ENCODE measurements at places on chromosomes 12 and 14.

DNA sequence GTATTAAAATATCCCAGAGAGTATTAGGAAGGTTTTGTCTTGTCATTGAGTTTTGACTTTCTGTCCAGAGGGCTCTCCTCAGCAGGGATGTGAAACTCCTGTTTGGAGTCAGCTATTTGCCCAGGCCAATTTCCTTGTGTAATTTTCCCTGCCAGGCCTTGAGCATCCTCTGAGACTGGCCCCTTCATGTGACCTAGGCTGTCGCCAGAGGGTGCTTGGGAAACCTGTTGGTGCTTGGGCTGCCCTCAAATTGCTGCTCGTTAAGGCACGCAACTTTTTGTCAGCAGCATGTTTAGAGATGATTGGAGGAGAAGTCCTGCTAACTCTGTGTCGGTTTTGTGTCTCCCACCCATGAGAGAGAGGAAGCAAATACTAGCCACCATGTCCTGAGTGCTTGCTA is 39.1 kb downstream of the IQSEC3 start:
- DNase-seq, result peak; percentile 47

GRCh38 chr14:92632546-92633273 is 115.7 kb downstream of the LGMN start:
- peak; percentile 65 for DNase-seq

GRCh38 chr14:61233436-61233956 is 47.6 kb downstream of the TMEM30B start:
- no peak for DNase-seq

- no peak for DNase-seq
Measured at GRCh38 chr12:111596985-111597830, 1.9 kb downstream of the ATXN2 start.

GRCh38 chr12:57543581-57543980 is 3.4 kb downstream of the DCTN2 start:
- no peak for DNase-seq

DNA sequence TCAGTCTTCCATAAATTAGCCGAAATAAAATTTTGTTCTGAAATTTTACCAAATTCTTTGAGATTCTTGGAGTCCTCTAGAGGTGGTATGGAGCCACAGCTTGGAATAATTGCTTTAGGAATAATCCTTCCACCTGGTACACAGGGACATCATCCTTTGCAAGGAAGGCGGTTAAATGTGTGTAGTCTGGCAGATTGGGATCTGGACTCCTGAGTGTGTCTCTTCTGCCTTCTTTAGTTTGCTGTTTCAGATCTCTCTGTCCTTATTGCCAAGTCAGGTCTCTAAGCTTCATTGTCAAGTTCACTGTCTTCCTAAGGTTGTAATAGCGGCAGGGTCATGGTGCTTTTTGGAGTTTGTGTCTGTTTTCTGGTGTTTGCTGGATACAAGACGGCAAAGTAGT is 393.9 kb upstream of the RGS6 start:
- DNase-seq, result no peak

- no peak for DNase-seq
Measured at GRCh38 chr12:62426089-62426488, 40.5 kb upstream of the MON2 start.

- DNase-seq, result no peak
Measured at GRCh38 chr14:58736606-58737005, 98.8 kb downstream of the DACT1 start.

DNA sequence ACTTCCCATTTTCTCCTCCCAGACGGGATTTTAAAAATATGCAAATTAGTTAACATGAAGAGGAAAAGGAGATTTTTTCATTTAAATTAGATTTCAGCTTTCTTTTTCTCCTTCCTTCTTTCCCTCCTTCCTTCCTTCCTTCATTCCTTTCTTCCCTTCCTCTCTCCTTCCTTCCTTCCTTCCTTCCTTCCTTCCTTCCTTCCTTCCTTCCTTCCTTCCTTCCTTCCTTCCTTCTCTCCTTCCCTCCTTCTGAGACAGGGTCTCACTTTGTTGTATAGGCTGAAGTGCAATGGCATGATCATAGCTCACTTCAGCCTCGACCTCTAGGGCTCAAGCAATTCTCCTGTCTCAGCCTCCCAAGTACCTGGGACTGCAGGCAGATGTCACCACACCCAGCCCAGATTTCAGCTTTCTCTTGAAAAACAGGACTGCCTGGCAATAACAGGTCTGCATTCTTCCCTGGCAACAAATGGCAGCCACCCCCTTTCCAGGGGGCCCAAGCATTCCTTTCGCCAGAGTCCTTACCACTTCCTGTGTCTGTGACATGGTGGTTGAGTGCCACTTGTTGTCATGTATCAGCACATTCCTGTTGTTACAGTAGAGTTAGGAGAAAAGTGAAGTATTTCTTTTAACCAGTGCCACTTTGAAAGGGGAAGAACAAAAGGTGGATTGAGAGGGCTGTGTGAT is 119.1 kb downstream of the PTPN11 start:
- DNase-seq, result no peak

- DNase-seq, result no peak
Measured at GRCh38 chr14:44699391-44699790, 192.3 kb upstream of the FSCB start.

- no peak for DNase-seq
Measured at GRCh38 chr12:18343708-18344107, 82.4 kb downstream of the PIK3C2G start.

DNA sequence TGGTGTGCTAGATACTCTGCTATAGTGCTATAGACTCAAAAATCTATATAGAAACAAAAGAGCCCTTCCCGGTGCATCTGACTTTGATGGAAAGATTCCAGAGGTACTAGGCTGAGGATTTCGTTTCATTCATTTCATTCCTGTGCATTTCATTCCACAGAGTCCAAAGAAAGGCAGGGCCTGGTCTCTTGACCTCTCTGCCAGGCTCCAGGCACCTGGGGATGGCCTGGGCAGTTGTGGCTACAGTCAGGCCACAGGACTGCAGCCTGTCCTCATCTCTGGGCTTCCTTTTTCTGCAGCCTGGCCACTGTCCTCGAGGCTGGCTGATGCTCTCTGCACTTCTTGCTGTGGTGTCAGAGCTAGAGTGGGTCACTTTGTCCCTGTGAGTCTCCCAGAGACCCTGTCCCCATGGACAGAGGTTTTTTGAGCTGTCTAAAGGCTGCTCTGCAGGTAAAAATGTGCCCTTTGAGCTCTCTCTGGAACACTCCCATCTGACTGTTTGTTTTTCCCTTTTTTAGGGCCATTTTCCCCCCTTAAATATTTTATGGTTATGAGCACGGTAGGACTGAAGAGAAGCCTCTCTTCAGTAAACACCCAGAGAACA is 3.2 kb upstream of the VDR start:
- DNase-seq, result no peak

- no peak for DNase-seq
Measured at GRCh38 chr12:16914853-16915252, 308.9 kb upstream of the LMO3 start.

GRCh38 chr12:94290353-94290752 is 142.0 kb downstream of the PLXNC1 start:
- DNase-seq, result no peak

- DNase-seq, result no peak
Measured at GRCh38 chr14:24984846-24985589, 64.9 kb downstream of the STXBP6 start.

DNA sequence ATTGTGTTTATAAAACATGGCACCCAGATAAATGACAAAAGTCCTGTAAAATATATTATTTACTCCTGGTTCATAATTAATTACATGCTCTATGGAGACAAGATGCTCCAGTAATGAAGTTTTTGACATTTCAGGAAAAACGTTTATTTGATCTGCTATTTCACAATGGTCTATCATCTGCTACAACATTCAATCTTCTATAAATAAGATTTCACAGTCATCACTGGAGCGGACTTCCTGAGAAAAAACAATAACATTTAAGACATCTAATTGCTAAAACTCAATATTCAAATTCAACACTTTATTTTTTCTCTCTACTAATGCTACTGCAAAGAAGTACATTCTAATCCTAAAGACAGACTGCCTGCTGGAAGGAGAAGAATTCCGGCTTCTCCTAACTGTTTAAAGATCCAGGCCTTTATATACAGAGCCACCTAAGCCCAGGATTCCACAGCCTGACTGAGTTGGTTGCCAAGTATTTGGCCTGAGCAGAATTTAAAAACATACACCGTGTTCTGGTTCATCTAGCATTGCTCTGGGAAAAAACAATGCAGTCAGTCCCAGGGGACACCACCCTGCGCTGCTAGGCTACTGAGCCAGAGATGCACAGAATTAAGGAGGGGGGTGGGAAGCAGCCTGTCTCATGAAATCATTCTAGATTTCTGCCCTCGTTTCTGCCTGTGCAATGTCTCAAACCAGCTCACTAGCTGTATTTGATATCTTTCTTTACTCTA is 58.0 kb downstream of the TMTC1 start:
- no peak for DNase-seq

GRCh38 chr14:68143341-68143841 is 323.8 kb downstream of the RAD51B start:
- DNase-seq, result no peak

DNA sequence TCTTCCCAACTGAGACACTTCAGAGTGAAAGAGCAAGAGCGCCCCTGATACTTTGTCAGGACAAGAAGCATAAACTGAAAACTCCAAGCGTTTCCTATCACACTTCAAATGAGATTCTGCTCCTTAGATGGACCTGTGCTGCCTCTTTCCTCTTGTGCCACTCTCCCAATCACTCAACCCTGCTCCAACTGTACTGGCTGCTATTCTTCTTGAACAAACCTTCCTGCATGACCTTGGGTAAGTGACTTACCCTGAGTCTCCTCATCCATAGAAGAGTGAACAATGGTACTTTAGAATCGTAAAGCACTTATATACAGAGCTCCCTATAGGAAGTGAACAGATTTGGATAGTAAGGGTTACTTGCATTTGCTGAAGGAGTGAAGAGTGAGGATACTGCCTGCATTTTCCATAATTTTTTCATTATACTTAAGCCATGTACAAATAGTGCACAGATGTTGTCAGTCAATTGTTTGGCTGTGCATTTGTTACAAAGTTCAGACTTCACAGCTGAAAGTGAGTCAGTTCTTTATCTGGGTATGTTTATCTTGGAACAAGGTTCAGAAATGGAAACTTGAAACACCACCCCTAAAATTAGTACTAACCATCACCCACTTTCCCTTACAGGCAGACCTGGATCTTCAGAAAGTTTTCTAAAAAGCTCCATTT is 10.8 kb downstream of the MTERF2 start:
- no peak for DNase-seq

- DNase-seq, result no peak
Measured at GRCh38 chr12:57539-57938, 9.0 kb upstream of the IQSEC3 start.

DNA sequence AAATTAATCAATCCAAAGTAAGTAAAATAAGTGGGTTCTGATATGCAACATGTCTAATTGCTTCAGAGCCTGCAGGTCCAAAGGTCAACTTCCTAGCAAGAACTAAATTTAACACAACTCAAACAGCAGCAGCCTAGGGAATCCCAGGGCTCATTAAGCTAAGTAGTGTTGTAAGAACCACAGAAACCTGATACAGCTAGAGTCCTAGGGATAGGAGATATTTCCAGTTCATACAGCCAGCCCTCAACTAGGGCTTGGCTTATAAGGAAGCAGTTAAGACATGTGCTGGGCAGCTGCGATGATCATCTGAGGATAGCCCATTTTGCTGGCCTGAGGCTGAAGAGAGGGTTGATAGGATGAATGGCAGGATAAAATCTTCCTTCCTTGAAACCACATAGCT is at the start of gene OR4Q3:
OR4Q3 (plus strand) TSS at position 316 of the 400 bp plus-strand sequence.
- DNase-seq, result no peak

GRCh38 chr12:117528538-117528937 is 167.1 kb upstream of the NOS1 start:
- DNase-seq, result no peak

- DNase-seq, result no peak
Measured at GRCh38 chr12:15601210-15601800, 187.9 kb downstream of the EPS8 start.

GRCh38 chr12:49367381-49368239 is at the start of gene SPATS2:
Gene SPATS2 (plus strand): TSS chr12:49367462. CDS start chr12:49461013, 93,551 bp downstream.
- DNase-seq, result no peak

GRCh38 chr12:71303199-71303598 is 136.4 kb upstream of the LGR5 start:
- DNase-seq, result no peak

DNA sequence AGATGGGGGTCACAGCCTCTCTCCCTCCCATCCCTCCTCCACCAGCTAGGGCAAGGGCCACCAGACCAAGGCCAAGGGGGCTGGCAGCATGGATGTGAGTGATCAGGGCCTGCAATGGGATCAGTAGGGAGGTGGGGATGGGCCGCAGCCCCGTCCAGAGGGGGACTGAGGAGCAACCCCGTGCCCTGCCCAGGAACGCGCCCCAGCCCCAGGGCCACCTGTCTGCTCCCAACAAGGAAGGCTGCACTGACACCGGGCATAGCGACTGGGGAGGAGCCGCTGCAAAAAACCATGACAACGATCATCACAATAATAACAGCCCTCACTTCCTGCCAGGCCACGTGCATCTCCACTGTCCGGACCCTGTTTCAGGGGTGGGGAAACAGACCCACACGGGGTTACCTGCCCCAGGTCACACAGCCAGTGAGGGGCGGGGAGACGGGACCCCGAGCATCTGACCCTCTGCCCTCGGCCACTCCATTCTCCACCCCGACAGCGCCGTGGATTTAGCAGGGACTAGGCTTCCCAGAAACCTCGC is 24.3 kb downstream of the NCOR2 start:
- DNase-seq, result no peak

DNA sequence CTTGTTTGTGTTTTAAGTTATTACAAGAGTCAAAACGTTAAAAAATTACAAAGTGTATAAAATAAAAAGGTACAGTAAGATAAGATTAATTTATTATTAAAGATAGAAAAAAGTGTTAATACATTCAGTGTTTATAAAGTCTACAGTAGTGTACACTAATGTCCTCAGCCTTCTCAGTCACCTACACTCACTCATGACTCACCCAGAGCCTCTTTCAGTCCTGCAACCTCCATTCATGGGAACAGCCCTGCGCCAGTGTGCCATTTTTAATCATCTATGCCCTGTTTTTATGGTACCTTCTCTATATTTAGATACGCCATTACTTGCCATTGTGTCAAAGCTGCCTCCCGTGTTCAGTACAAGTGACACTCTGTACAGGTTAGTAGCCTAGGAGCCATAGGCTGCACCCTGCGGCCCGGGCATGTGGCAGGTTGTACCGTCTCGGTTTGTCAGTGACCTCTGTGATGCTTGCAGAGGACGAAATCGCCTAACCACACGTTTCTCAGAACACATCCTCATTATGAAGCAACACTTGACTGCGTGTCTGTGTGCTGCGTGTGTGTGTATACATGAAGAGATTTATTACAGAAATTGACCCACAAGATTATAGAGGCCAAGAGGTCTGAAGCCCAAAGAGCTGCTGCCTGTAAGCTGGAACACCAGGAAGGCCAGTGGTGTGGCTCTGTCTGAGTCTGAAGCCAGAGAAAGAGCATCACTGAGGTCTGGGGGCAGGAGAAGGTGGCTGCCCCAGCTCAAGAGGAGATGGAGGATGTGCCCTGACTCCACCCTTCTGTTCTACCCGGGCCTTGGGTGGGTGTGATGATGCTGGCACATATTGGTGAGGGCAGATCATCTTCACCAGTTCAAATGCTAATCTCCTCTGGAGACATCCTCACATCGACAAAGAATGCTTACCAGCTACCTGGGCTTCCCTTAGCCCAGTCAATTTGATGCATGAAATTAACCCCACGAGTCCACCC is 116.6 kb upstream of the C14orf180 start:
- no peak for DNase-seq
